Epithelial cell of prostate (primary cell): ENCODE measurements at places on chromosomes 4 and X.

DNA sequence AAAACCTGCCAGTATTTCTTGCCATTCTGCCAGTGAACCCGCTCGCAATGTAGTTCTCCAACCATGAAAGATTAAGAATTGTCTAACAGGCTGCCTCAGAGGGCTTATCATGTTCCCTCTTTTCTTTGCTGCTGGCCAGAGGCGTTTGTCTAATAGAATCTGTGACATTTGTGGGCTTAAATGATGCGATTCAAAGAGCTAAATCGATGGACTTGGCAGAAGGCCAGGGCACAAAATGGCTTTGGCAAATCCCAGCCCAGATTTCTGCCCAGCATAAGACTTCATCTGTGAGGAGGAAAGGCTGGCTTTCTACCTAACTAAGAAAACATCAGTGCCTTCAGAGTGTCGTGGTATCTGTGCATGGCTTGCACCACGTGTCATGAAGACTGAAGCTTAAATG is 79.9 kb downstream of the TRPC5OS start:
- no peak for DNase-seq

DNA sequence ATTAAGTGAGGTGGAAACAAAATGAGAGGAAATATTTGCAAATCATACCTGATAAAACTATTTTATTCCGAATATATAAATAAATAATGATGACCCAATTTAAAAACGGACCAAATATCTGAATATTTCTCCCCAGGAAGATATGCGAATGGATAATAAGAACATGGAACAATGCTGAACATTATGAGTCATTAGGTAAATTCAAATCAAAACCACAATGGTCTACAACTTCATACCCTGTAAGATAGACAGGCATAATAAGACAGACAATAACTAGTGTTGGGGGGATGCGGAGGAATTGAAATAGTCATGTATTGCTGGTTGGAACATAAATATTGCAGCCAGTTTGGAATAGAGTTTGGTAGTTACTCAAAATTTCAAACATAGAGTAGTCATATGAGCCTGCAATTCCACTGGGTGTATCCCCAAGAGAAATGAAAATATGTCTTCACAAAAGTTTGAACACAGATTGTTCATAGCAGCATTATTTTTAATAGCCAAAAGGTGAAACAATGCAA is 47.6 kb upstream of the DRP2 start:
- DNase-seq, result no peak

DNA sequence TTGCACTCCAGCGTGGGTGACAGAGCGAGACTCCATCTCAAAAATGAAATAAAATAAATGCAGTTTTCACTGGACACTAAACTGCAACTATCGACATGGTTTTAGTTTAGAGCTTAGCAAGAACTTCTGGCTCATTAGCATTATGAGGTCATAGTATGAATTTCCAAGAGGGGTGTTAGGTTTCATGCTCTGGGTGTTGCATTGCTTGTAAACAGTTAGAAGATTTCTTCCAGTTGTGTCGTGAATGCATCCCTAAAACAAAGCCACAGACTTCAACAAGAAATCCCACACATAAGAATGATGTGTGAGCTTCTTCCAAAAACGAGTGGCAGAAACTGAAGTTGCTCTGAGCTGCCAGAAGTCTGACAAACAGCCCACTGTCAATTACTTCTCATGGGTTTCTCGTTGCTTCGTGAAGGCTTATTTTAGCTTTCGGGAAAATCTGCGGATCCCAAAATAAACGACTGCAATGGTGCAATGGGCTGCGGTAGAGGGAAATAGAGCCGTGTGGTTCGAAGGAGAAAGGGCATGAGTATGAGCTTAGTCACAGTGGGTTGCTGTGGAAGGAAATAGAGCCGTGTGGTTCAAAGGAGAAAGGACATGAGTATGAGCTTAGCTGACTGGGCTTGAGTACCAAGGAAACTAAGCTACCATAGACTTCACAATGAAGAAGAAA is 354.9 kb downstream of the DHRSX start:
- no peak for DNase-seq

- no peak for DNase-seq
Measured at GRCh38 chrX:46220822-46221221, 324.4 kb downstream of the ZNF674 start.

DNA sequence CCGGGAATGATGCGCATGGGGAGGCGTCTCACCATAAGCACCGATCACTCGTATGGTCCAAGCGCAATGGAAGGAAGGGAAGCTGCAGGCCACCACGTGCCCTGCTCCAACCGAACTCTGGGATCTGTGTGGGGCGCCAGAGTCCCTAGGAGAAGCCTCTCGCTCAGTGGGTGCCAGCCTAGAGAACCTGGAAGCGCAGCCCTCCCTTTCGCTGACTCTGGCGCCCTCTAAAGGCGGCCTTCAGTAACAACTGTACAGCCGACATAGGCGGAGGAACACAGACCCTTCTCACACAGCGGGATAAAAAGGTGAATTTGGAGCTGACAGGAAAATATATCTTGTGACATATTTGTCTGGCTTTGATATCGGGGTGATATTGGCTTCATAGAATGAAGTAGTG is 76.0 kb downstream of the INTS6L start:
- no peak for DNase-seq

- DNase-seq, result no peak
Measured at GRCh38 chr4:4377191-4377590, 9.7 kb upstream of the NSG1 start.

- no peak for DNase-seq
Measured at GRCh38 chr4:66059556-66059955, 389.3 kb upstream of the EPHA5 start.

- DNase-seq, result peak; percentile 5
Measured at GRCh38 chr4:163233321-163233720, 66.6 kb upstream of the NAF1 start.

DNA sequence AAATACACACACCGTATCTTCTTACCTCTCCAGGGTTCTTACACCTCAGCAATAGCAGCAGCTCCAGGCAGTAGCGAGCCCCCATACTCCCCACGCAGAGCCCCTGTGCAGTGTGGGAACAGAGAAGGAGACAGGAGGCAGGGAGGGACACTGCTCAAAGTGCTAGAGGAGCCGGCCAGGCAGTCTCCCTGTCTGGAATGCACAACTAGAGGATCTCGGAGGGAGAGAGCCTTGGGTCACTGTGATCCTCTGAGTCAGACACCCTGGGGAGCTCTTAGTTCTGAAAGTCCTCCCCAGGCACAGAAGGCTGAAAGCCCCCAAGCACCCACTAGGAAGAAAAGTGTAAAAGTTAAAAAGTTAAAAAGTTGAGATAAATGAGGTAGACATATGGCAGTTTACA is 16.0 kb downstream of the AMELX start:
- no peak for DNase-seq

DNA sequence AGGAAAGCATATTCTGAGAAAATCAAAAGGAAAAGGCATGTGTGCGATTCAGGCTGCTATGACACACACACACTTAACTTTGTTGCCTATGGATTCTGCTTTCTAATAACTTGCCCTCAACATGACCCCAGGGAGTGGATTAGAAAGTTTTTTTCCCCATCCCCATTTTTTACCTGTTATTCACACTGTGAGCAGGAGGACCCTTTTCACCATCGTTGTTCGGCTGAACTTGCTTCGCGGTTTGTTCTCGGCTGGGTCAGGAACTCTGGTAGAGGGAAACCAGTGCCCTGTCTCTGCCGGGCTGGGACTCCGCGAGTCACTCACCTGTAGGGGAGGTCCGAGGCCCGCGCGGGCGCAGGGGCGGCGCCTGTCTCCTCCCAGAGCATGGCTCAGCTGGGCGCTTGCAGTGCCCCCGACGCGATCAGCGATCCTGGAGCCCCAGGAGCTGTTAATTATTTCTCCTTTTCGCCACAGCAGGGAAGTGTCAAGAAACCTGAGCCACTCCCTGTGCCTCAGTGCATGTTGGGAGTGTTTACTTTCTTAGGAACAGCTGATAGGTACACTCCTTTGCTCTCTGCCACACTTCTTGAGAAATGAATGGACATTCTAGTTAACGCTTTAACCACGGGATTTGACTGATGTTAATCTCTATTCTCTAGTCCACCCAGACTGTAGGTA is at the start of gene RASSF6:
TSS of gene RASSF6 (minus strand) at position 322 of the 678 bp plus-strand sequence. CDS start 8,641 bp downstream, outside the sequence.
- DNase-seq, result no peak

- no peak for DNase-seq
Measured at GRCh38 chr4:26731351-26732035, 129.1 kb upstream of the STIM2 start.

DNA sequence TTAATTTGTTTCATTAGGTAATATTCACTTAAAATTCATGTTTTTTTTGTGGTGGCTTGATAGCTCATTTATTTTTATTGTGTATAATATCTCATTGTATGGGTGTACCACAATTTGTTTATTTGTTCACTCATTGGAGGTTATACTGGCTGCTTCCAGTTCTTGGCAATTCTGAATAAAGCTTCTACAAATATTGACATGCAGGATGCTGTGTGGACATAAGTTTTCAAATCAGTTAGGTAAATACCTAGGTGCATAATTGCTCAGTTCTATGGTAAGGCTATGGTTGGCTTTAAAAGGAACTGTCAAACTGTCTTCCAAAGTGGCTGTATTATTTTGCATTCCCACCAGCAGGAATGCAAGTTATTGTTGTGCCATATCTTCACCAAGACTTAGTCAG is 504.5 kb upstream of the GALNTL6 start:
- no peak for DNase-seq

DNA sequence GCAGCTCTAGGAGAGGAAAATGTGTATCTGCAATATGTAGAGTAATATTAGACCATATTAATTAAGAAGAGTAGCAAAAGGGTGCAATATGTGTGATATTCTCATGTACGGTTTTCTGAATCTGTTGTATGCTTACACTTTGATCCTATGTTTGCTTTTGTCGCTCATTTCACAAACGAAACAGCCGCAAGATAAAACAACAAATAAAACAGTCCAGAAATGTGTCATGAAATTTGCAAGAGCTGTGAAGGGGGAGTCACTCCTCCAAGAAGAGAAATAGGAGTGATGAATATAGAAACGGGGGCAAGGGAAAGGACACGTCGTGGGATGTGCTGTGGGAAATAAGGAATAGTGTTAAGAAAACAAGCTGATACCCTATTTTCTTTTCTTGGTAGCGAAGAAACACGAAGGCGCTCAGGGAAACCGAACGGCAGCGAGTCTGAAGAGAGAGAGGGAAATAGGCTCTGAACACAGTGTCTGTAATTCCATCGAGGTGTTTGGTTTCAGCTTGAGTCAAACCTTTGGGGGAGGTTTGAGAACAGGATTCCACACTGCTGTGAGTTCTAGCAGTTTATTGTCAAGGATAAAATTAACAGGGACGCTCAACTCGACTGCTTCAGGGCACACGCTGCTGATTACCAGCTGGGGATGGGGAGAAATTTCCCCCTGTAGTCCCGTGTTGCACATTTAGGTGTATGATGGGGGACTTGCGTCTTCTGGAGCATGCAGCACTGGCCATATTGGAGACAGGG is 595.6 kb upstream of the TENM3 start:
- no peak for DNase-seq

- no peak for DNase-seq
Measured at GRCh38 chrX:43835559-43835958, 46.7 kb downstream of the MAOB start.

DNA sequence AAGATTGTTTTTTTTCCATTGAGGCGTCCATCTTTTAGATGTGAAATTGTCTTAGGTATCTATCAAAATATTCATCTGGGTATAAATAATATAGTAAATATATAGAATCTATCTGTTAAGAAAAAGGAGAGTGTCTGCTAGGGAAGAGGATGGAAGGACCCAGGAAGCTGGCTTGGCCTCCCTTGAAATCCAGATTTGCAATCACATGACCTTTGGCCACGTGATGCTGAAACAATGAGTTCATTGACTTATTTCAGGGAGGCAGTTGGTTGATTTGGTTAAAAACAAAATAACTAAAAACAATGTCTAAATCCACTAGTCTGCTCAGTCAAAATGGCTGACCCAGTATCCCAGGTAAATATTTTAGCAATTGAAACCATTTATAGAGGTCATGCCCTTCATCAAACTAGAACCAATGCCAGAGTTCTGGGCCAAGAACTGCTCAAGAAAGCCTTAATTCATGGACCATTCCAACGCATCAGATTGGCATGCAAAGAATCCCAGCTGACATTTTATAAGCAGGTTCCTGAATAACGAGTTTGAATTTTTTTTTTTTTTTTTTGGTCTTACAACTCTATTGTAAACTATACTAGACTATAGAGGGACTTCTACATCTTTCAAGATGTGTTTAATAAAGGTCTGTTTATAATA is 172.7 kb downstream of the MID1 start:
- DNase-seq, result no peak

- DNase-seq, result no peak
Measured at GRCh38 chr4:113331811-113332210, 282.4 kb downstream of the ANK2 start.

GRCh38 chr4:38099020-38099600 is 138.9 kb downstream of the PTTG2 start:
- DNase-seq, result no peak

DNA sequence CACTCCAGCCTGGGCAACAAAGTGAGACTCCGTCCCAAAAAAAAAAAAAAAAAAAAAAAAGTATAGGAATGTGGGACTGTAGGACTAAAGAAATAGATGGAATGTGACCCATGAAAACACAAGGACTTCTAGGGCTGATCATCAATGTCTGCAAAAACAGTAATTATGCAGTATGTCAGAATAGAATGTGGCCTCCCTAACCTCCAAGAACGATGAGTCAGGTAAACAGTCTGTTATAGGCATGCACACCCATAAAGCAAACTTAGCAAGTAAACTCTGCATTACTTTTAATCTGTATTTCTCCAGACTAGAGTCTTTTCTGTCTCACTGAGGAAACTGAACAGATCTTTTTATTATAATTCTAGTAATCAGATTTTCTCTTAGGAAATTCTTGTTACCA is 233.4 kb downstream of the HNRNPD start:
- no peak for DNase-seq

- no peak for DNase-seq
Measured at GRCh38 chr4:87506974-87507701, 22.0 kb downstream of the SPARCL1 start.

DNA sequence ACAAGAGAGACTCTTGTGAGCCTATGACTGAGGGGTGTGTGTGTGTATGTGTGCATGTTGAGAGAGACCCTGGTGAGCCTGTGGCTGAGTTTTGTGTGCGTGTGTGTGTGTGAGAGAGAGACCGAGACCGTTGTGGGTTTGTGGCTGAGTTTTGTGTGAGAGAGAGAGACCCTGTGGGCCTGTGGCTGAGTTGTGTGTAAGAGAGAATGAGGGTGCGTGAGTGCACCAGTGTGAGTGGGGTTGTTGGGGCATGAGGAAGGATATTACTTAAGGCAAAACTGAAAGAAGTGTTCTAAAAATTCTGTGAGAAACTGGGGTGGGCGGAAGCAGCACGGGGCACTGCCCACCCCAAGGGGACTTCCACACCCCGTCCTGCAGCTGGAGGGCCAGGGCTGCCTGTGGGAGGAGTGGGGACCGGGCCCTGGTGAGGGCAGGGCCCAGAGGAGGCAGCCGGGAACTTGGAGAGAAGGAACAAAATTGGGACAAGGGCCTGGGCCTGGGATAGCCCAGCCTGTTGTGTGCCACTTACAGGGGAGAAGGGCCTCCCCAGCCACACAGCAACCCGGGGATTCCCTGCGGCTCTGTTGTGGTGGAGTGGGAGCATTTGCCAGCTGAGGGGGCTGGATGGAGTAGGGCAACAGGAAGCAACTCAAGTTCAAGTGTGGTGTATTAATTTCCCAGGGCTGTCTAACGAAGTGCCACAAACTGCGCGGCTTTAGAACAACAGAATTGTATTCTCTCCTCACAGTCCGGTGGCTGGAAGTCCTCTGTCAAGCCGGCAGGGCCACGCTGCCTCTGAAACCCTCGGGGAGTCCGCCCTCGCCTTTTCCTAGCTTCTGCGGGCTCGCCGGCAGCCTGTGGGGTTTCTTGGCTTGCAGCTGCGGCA is 22.1 kb downstream of the TMEM131L start:
- DNase-seq, result no peak

- no peak for DNase-seq
Measured at GRCh38 chr4:188387179-188387791, 248.0 kb downstream of the TRIML1 start.
